ENCODE measurements at places on chromosomes 3 and 15. TPM values are rescaled to one million over a fixed set of nuclear protein-coding genes. Genes with fewer than 3 reads are reported as not detected.

- no peak for DNase-seq
Measured at GRCh38 chr15:76991048-76991447, 3.9 kb upstream of the PSTPIP1 start.

DNA sequence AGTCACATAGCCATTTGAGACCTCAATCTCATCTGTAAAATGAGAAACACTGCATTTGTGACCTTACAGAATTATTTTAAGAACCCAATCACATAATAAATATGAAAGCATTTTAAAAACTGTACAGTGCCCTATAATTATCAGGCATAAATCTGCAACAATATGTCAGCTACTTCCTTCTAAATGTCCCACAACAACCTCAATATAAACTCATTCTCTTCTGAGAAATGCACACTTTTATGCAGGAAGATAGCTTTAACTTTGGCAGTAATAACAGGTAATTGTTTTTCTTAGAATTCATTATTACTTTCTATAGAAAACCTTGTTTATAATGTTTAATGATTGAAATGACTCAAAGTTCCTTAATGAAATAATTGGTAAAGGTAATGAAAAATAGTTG, 400.7 kb upstream of the AGTR1 start:
- no peak for DNase-seq

- no peak for DNase-seq
Measured at GRCh38 chr3:18100121-18100520, 325.0 kb downstream of the SATB1 start.

DNA sequence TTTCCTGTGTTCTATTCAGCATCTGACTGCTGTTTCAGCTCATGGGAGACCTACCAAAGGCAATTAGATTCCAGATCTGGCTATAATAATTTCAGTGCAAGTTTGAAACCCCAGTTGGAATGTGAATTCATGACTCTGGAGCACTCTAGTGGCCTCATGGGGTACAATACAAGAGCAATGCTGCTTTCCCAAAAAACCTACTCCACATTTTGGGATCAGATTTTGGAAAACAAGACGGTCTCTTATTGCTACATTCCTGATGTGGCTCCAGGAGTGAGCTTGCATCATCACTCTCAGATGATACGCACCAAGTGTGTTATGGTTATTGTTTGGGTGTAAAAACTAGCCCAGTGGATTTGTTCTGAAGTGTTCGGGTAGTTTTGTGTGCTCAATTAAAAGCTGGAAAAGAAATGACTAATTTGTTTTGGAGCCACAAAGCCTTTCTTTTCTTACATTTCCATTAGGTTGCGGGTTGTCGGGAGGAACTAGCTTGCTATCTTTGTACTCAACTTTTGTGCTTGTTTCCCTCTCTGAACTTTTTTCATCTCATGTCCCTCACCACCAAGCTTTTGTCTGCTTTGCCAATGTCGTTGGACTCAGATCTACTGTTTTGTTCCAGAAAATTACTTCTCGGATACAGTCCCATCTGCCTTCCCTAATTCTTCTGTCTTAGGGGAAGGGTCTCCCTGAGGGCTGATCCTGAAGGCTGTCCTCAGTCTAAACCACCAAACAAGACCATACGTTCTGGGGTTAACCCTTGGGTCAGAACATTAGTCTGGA, 272.1 kb downstream of the BBX start:
- DNase-seq: no peak

- no peak for DNase-seq
Measured at GRCh38 chr15:96320703-96321638, 9.5 kb upstream of the NR2F2 start.

ZNF620 gene
- total RNA-seq: 2.3 TPM

ACTL6A gene
- total RNA-seq: 90.0 TPM

Data from activated naive CD4-positive, alpha-beta T cell treated with anti-CD3 and anti-CD28 coated beads for 36 hours (primary cell).